ENCODE measurements at places on chromosomes 6 and 20.

GRCh38 chr6:44180406-44180805 lies 21.8 kb downstream of the CAPN11 start:
- no peak for DNase-seq

- no peak for DNase-seq
Measured at GRCh38 chr6:127566651-127567050, 10.3 kb upstream of the C6orf58 start.

- no peak for DNase-seq
Measured at GRCh38 chr20:34883087-34883688, 6.8 kb downstream of the ACSS2 start.

DNA sequence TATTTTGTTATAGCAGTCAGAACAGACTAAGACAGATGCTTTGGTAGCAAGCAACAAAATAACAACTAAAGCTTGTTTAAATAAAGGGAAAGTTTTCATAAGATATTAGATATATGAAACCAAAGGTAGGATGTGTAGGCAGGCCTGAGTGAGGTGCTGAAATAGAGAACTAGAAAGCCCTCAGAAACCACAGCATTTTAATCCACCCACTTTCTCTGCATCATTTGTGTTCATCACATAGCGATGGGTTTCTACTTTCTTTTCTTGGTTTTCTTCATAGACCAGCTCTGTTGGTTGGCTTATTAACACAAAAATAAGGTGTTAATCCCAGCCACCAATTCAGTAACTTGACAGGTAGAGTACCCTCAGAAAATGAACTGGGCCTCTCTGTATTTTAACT lies 58.6 kb downstream of the RPS12 start:
- no peak for DNase-seq

GRCh38 chr6:148550569-148550968 lies 196.3 kb upstream of the UST start:
- DNase-seq, result no peak

- DNase-seq, result no peak
Measured at GRCh38 chr20:9974324-9974723, 60.5 kb upstream of the ANKEF1 start.

- DNase-seq, result peak; percentile 39
Measured at GRCh38 chr6:30357678-30358540, 13.0 kb downstream of the RPP21 start.

DNA sequence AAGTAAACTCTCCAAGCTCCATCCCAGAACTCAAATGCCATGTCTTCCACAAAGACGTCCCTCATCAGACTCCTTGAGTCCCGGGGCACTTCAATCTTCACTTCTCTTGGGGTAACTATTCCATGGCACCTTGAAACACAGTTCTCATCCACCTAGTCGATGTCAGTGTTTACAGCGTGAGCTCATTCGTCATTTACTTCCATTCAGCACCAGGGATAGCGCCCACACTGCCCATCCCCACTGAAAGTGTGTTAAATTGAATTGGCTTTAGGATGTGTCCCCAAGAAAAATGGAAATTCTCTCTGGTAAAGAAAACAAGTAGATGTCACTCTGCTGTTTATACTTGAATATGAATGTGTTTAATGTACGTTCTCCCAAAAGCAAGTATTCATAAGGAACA lies 31.3 kb downstream of the KCNK15 start:
- peak; percentile 3 for DNase-seq

- no peak for DNase-seq
Measured at GRCh38 chr6:157974967-157975366, 6.7 kb upstream of the SYNJ2 start.

DNA sequence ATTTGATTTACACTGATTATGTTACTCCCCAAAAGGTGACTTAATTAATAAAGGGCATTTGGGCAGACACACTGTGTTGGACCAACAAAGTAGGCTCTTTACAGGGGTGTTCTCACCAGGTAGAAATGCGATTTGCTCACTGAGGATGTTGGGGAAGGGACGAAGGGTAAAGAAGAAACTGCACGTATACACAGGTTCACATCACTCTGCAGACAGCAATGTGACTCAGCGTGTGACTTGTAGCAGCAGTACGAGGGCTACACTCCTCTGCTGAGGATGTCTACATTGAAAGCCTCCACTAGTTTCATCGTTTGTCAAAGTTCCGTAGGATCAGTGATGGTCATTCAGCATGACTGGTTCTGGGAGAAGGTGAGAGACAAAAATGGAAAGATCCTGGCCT lies 52.7 kb upstream of the TMEM181 start:
- no peak for DNase-seq

DNA sequence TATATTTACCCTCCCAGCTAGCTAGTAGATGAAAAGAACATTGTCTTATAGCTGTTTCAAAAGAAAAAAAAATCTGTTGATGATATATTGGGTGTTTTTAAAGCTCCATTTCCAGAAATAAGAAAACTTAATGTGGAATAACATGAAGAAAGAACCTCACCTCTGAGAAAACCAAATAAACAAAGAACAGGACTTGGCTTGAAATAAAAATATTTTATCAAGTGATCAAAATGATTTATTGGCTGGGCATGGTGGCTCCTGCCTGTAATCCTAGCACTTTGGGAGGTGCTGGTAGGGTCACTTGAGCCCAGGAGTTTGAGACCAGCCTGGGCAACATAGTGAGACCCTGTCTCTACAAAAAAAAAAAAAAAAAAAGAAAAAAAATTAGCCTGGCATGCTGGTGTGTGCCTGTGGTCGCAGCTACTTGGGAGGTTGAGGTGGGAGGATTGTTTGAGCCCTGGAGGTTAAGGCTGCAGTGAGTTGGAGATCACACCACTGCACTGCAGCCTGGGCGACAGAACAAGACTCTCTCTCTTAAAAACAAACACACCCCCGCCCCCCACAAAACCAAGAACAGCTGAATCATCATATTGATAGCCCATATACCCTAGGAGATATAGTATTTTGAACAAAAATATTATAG lies 7.9 kb downstream of the RNF24 start:
- DNase-seq, result no peak
